NCI-H2081 (cell line): ENCODE measurements at places on chromosomes 16 and 17.

GRCh38 chr17:73201215-73202069 is 8.6 kb downstream of the COG1 start:
- DNase-seq = no peak

GRCh38 chr17:40727447-40728231 is 24.1 kb upstream of the KRT24 start:
- no peak for DNase-seq

DNA sequence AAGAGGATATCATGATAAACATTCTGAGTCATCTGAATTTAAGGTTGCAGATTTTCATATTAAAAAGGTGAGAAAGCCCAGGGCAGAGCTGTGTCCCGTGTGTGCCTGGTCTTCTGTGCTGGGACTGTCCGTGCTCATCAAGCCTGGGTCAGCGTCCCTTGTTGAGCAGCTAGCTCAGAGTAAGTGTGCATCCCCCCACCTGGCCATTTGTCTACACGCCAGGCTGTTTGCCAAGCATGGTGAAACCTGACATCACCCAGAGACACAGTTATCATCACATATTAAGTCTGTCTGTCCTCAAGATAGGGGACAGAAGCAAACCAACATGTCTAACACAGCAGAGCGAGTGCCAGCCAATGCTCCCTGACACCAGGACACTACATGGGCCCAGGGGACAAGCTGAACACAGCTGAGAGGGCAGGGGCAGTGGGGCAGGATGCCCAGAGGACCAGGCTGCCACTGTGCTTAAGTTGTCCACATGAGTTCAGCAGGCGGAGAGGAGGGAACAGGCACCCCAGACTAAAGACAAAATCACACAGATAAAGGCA is 57.9 kb upstream of the CNEP1R1 start:
- no peak for DNase-seq

DNA sequence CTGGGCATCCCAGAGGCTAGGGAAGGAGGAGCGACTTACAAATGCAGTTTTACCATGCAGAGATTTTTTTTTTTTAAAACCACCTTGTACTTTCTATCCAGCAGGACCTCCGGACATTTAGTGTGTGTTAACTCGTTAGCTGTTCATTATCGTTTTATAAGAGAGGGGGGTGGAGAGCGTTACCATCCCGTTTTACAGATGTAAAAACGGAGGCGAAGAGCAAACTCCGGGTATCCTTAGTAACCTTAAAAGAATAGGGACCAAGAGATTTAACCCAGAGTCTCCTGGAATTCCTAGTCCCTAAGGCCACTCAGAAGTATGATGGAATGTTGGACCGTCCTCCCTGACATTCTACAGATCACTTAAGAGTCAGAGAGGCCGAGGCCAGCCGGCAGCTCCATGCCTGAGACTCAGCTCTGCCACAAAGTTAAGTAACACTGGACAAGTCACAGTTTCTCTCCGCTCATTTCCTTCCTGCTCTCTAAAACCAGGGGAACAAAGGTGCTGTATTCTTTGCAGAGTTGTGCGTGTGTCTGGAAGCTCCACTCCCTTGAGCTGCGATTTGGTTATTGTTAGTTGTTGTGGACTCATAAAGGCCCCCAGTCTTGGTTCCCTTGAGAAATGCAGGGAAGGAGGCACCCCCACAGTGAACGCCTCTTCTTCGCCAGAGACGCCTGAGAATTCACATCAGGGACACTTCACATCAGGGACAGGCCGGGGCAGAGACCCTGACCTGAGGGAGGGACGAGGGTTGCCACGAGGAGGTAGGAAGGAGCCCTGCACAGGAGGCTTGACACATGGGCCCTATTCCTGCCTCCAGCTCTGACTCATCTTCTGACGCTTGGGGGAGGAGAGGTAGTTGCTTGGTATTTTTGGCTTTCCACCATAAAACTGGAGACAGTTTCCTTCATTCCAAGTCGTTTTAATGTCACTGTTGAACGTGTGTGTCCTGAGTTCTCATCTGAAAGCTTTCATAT is 1.2 kb downstream of the DUSP14 start:
- DNase-seq = no peak

- DNase-seq = peak; percentile 38
These were observed 48.7 kb upstream of the AMZ2 start for GRCh38 chr17:68198931-68199836.

DNA sequence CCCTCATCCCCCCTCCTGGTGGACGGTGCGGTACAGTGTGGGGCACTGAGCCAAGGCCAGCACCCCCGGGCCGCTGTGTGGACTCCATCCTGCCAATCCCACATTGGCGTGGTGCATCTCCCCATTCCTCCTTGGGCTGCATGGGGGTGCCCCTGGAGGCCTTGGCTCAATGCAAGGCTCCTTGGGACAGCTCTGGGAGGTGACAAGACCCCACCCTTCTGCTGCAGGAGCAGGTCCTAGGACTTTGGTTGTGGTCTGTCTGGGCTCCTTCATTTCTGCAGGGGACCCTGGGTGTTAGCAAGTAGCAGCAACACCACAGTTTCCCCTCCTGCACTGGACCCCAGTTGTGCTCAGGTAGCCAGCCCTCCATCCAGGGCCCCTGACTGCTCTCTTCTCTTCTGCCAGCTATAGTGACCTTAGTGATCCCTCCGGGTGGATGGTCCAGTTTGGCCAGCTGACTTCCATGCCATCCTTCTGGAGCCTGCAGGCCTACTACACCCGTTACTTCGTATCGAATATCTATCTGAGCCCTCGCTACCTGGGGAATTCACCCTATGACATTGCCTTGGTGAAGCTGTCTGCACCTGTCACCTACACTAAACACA is 1.3 kb downstream of the PRSS21 start:
- no peak for DNase-seq

GRCh38 chr16:81748476-81749198 is 30.5 kb upstream of the PLCG2 start:
- no peak for DNase-seq

GRCh38 chr16:63289834-63290460 is 1253.7 kb upstream of the CDH8 start:
- DNase-seq = peak; percentile 37

- no peak for DNase-seq
These were observed 43.1 kb downstream of the PIK3R5 start for GRCh38 chr17:8922451-8922850.

- DNase-seq = no peak
These were observed 7.7 kb downstream of the NKIRAS2 start for GRCh38 chr17:42027590-42027889.

- DNase-seq = no peak
These were observed 3.1 kb downstream of the ZNF843 start for GRCh38 chr16:31439519-31439918.

DNA sequence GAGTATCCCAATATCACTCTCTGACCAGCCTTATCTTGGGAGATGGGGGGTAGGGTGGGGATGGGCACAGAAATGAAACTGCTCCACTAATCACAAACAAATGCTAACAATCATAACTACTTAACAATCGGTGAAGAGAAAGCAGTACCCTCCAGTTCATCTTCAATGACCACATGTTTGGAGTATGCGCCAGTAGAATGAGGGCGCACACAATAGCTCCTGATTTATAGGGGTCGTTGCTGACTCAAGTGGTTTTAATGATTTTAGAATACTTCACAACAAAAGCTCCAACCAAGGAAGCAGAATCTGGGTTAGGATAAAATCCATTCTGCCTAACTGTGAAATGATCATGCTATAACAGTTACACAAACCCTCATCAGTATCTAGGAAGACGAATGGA is 184.4 kb downstream of the AATF start:
- no peak for DNase-seq

DNA sequence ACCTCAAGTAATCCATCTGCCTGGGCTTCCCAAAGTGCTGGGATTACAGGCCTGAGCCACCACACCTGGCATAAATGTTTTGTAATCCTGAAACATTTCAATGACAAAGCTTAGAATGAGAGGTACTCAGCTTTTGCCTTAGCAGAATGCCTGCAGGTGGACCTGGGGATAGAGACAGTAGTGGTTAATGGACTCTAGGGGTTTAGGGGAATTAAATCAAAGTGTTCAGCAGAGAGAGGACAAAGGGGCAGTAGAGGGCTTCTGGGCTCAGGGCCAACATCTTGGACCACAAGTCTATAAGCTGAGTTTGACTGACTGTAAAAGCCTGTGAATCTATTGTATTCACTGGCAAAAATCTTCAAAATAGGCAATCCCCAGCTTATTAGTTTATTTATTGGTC is 36.0 kb upstream of the MED13 start:
- no peak for DNase-seq

DNA sequence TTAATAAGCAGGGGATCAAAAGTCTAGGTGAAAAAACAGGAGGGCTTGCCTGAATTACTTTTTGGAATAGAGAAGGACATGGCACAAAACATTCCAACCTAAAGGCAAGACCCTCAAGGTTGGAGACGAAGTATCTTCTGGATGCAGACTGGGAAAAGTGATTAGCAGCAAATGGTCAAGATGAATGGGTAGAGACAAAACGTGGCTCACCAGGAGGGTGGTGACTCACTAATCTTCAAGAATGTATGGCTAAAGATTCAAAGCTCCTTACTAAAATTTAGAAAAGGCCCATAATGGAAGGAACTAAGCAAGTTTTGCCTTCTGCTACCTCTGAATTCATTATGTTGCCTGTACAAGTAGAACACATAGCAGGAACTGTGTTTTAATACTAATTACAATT is 469.5 kb upstream of the RBFOX1 start:
- DNase-seq = no peak

DNA sequence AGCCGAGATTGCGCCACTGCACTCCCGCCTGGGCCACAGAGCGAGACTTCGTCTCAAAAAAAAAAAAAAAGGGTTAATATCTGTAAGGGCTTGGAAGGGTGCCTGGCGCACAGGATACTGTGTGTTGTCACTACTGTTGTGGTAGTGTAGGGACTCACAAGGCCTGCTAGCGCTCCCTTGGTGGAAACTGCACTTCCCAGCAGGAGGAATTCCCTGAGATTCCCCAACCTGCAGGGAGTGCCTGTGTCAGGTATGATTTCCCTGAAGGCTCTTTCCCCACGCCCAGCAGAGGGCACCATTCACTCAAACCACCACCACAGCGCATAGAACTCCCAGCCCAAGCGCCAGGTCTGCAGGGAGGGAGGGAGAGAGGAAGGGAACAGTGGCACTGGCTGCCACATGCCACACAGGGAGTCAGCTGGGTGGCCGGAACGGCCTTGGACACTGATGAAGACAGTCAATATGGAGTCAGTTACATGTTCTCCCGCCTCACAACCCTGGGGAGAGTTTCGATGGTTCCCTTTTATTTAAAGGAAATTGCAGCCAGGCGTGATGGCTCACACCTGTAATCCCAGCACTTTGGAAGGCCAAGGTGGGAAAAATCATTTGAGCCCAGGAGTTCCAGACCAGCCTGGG is 32.7 kb upstream of the CDH1 start:
- peak; percentile 85 for DNase-seq

- no peak for DNase-seq
These were observed 31.4 kb downstream of the GPRC5B start for GRCh38 chr16:19853132-19853741.

DNA sequence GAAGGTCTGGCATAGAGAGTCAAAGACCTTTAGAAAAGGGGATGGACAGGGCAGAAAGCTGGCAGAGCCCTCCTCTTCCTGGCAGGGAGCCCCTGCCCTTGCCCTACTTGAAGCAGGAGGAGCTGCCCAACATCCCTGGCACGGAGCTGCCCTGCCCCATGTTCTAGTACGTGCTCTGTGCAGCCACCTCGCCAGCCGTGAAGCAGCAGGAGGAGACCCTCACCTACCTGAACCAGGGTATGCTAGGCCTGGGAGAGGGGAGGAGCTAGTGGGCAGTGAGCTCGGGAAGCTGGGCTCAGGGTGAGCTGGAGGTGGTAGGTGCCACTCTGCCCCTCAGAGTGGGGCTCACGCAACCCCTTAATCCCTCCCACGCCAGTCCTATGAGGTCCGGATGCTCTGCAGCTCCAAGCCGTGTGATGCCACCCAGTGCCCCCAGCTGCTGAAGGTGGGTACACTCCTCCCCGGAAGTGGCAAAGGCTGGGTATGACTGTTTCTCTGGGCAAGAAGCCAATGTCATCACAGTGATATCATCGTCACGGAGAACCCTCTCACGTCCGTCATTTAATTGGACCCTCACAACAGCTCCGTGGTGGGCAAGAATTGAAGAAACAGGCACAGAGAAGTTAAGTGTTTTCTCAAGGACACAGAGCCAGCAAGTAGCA is 12.7 kb upstream of the STAC2 start:
- peak; percentile 88 for DNase-seq

DNA sequence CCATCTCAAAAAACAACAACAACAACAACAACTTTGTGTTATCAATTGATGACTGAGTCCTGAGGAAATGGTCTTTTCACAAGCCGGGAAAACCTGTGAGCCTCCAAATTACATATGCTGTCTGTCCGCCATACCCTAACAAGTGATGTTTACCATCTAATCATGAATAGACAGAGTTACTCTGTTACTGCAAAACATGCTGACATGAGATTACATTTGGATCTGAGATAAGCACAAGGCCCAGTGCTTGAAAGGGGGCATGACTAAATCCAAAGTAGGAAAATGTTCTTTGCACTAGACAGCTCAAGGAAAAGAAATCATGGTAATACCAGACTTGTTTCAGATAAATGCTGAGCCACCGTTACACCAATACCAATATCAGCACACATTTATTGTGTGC is 8.6 kb upstream of the ATXN1L start:
- DNase-seq = no peak

DNA sequence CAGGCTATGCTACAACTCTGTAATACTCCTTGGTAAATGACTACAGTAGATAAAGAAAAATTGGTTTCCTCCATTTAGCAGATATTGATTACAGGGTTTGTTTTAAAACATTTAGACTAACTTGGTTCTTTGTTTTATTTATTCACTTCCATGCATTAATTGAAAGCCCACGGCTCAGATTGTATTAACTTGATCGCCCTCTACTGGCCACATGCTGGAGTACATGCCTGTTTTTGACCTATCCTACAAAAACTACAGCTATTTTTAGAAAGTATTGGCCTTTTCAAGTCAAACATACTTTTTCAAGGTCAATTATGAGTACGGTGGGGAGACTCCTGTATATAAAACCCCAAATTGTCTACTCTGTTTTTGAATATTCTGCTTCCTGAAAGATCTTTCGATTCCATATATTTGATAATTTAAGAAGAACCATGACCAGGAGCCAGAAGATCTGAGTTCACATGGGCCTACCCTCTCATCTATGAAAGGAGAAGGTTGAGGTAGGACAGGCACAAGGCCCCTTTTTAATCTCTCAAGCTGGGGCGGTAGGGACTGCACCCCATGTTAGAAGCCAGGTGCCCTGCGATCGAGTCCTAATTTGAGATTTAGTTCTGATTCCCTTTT is 51.8 kb downstream of the CA10 start:
- DNase-seq = peak; percentile 65
